ENCODE measurements at places on chromosomes 3 and 15.
A peak's percentile ranks its signal among the peaks of the same experiment; 100 is the strongest.

- DNase-seq = peak; percentile 8
Measured at GRCh38 chr15:36468746-36469145, 110.7 kb upstream of the CDIN1 start.

DNA sequence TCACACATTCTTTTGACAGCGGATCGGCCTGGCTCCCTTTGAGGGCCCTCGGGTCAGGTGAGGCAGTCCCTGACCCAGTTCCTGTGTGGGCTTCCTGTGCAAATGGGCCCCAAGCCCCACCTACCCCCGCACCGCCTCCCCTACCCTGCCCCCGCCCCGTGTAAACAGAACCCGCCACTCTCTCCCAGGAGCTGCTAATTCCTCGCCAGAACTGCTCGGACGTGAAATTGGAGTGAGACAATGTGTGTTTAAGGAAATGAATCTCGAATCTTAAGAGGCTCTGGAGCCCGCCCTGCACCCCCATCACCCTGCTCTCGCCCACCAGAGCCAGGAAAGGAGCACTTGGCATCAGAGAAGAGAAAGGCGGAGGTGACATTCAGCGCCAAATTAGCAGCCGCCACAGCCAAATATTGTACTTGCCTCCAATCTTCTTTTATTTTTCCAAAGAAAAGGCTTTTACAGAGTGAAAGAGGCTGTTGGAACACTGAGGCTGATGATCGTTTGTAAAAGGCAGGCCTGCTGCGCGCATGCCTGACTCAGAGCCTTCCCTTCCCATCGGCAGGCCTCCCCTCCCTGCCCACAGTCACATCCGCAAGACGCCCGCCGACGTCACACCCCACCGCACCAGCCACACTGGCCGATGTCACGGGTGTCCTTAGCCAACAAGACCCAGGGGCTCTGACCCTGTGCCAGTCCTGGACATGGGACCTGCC, 53.1 kb downstream of the CACNA2D2 start:
- DNase-seq = no peak

GRCh38 chr3:73115806-73116205, 54.3 kb downstream of the EBLN2 start:
- DNase-seq = no peak

- no peak for DNase-seq
Measured at GRCh38 chr3:95627293-95627692, 1187.1 kb upstream of the EPHA6 start.

GRCh38 chr15:94930960-94931359, 699.6 kb downstream of the MCTP2 start:
- DNase-seq = no peak

DNA sequence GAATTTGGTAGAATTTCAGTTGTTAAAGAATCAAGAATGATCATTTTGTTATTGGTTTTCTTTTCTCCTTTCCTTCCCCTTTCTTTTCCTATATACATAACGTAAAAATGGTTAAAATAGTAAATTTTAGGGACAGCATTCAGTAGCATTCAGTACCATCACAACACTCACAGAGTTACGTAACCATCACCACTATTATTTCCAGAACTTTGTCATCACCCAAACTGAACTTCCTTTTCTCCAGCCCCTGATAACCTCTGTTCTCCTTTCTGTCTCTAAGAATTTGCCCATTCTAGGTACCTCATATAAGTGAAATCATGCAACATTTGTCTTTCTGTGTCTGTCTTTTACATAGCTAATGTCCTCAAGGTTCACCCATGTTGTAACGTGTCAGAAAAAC, 165.3 kb downstream of the AKAP13 start:
- DNase-seq = no peak

DNA sequence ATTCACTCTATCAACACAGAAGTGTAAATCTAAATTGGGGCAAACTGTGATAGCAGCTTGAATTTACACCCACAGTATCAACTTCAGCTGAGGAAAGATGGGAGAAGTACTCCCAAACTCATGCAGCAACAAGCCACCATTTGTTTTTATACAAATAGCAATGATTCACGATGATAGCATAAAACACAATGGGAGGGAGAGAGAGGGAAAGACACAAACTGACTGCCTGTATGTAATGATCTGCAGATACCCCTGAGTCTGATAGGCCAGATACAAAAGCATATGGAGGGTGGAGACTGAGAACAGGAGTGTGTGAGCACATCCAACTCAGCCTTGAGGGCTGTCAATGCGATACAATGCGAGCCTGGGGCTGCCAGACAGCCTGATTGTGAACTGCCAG, 79.2 kb downstream of the CNTN3 start:
- DNase-seq = no peak

- DNase-seq = peak; percentile 67
Measured at GRCh38 chr15:99212406-99212805, 37.0 kb downstream of the TTC23 start.

Data from hepatic stellate cell (primary cell).